GM13977 (cell line): ENCODE measurements at places on chromosomes 6 and 20.
A peak's percentile ranks its signal among the peaks of the same experiment; 100 is the strongest.

DNA sequence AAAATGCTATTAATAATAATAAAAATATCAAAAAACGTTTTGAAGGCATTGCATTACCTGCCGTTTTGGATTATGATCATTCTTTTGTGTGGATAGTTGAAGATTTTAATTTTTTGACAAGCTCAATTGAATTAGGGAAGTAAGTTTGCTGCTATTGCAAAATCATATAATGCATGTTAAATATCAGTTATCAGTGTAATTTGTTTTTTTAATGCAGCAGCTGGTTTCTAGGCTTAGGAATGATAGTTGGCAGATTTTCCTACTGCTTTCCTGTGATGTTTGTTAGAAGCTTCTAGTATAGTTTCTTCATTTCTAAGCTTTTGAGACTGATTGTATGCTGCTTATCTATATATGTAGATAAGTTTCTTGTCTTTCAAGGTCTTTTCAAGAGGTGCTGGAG, 99.0 kb downstream of the JARID2 start:
- DNase-seq: no peak

- DNase-seq: no peak
Measured at GRCh38 chr6:41215777-41216176, 12.4 kb upstream of the TREML4 start.

- no peak for DNase-seq
Measured at GRCh38 chr6:16733085-16733484, 28.2 kb downstream of the ATXN1 start.

DNA sequence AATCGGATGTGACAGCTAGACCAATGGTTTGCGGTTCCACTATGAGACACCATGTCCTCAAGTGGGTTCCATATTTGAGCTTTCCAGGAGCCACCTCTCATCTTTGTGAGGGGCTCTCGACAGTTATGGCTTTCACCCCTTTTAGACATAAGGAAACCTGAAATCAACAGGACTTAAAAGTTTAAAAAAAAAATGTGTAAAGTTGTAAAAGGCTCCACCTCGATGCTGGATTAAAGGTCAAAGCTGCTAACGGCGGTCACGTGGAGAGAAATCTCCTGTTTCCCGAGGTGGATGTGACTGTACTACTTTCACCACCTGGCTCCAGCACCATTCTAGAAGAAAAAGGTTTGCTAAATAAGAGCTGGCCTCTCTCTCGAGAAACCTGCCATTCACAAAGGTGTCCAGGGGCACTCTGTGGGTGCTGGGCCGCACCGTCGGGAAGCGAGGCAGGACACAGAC, 542 bp downstream of the ATP5F1E start:
- no peak for DNase-seq

GRCh38 chr6:89934685-89935366, 40.6 kb downstream of the GJA10 start:
- no peak for DNase-seq

DNA sequence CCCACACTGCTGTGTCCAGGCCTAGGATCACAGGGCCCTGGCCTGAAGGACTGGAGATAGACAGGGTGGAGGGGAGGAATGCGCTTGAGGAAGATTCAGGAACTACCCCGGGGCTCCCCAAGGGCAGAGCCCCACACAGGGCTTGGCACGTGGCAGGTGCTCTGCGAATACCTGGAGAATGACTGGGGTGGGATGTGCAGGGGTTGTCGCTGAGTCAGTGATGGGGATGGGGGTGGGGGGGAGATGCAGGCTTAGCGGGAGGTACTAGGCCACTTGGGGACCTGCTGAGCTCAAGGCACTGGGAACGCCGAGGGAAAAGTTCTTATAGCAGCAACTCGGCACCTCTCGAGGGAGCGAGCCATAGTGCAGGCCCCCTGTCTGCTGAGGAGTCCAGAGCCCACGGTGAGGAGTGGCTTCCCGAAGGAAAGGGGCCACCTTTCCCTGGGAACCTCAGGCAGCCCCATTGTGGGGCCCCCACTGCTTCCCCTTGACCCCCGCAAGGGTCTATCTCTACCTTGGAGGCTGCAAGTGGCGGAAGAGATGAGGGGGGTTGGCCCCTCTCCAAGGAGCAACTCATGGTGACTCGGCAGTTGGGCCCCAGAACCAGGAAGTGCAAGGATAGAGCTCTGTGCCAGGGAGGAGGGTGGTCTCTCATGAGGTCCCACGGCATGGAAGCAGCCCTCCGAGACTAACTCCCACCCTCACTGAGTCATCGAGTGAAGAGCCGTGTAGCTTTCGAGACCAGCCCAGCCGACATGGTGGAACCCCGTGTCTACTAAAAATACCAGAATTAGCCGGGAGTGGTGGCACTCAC, 33.1 kb downstream of the SRC start:
- no peak for DNase-seq

DNA sequence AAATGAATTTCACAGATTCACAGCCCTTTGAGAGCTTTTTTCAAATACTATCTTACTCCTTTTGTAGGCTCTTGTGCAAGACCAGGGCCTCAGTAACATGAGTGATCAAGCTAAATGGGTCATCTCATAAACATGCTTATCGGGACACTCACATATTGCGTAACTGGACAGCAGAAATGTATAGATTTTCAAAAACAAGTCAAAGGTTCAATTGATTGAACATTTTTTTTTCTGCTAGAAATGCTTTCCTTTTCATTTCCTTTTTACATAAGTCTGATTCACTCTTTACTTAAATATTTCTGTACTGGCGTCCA, 8.7 kb upstream of the SALL4 start:
- no peak for DNase-seq

- no peak for DNase-seq
Measured at GRCh38 chr6:82488403-82488802, 124.8 kb downstream of the TPBG start.

DNA sequence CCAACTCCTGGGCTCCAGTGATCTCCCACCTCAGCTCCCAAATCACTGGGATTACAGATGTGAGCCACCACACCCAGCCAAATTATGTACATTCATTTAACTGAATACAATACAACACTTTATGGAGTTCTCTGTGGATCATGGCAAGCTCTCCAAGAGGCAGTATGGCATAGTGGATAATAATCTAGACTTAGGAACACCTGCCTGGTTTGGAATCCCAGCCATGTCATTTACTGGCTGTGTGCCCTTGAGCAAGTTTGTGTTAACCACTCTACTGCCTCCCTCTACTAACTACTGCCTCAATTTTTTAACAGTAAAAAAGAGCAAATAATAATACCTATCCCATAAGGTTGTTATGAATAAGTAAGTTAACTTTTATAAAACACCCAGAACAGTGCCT, 1.9 kb upstream of the ETV7 start:
- no peak for DNase-seq

DNA sequence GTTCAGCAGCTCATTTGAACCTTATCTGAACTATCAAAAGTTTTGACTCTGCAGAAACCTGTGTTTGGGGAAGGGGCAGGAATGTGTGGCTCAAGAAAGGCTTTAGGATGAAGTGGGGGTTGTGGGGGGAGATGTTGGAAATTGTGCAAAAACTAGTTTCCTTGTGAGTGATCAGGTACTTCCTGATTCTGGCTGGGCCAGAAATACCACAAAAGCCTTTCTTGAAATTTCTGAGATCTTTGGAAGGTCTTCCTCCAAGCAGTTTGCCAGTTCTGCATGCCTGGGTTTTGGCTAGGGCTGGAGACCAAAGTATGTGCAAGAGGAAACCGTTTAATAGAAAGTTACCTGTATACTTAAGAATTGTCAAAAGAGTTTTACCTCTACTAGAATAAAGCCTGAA, 116.6 kb downstream of the BMP2 start:
- no peak for DNase-seq

GRCh38 chr6:18961566-18961965, 574.4 kb downstream of the RNF144B start:
- no peak for DNase-seq

GRCh38 chr6:127146932-127147331, 28.5 kb downstream of the RSPO3 start:
- DNase-seq: no peak

GRCh38 chr6:35185302-35185681, 28.5 kb upstream of the SCUBE3 start:
- DNase-seq: no peak

DNA sequence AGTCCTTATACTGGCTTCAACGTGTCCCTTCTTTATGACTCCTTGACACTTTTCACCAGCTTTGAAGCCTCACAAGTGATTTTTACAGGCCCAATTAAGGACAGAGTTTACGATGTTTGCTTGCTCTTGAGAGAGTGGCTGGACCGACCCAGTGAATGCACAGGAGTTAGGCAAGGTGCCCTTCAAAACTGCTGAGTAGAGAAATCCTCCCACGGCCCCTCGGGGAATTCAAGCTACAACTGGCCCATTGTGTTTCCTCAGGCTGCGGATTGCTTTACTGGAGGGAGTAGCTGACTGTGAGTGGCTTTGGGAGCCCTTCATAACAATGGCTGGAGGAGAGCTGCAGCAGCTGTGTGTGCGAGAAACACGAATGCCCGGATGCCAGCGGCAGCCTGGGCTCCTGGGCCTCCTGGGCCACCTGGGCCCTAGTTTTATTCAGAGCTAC, 50.0 kb downstream of the SGK1 start:
- DNase-seq: no peak

GRCh38 chr20:32583581-32584070, 1.5 kb downstream of the NOL4L start:
- DNase-seq: peak; percentile 55

- DNase-seq: no peak
Measured at GRCh38 chr6:140269591-140270165, 895.2 kb upstream of the CITED2 start.

DNA sequence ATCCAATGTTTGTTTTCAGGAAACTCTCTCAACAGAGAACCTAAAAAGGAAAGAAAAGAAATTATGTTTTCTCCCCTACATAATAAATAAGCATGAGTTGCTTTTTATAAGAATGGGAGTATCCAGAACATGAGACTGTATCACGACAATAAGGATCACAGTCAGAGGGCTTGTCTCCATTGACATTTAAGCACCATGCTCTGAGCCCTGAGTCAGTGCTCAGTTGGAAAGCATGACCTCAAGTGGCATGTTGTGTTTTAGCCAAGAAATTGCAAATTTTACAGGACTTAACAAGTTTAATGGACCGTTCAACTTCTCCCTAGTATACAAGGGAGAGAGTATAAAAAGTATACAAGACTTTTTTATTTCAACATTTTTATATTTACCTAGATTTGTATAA, 431.6 kb downstream of the GJA1 start:
- no peak for DNase-seq

GRCh38 chr6:41650120-41650519, 11.9 kb downstream of the MDFI start:
- no peak for DNase-seq
